DMS79 treated with DMSO at 0.1 percent for 48 hours (cell line): ENCODE measurements at places on chromosomes 3 and 15.

DNA sequence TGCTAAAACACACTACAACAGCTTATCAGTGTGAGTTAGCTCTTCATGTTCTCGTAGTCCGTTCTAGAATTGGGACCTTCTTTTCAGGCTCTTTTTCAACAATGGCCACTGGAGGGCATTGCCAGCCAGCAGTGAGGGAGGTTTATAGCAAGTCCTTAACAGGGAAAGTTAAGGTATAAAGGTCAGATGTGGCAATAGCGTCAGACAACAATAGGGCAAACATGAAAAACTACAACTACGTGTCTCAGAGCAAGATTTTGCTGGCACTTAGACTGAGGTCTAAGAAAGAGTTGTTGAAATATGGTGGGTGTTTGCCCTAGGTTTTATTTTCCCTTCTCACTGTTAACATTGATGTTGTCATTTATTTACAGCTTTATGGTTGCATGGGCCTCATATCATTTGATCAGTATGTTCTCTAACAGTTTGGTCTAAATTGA, 161.4 kb downstream of the GMNC start:
- no peak for DNase-seq

DNA sequence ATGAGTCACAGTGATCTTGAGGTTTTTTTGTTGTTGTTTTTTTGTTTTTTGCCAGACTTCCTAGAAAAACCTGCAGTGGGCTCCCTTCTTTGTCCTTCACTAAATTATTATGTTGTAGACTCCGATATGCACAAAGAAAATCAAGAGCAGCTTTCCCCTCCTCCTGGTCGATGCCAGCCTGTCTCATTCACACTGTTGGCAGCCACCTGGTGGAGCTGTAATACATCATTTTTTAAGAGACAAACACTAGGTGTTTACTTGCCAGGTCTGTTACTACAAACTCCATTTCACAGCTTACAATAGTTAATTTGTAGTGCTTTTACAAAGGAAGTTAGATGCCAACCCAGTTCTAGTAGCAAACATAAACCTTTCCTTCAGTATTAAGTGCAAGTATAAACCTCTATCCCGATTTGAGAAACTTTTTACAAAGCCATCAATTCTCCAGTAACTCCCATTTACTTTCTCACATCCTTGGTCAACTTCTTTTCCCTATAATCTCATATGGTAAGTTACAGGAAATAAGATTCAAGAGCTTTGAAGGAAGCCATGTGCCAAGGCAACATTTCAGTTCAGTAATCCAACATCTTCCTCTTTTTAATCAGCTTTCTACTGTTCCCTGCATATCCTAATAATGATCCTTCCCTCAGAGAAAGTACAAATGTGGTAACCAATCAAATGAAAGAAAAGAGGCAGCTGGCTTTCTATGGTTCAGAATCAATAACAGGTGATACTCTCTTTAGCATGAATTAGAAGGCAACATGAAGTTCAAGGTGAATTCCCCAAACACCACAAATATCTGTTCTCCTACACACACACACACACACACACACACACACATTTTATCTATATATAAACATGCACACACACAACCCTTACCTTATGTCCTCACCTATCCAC, 14.0 kb downstream of the AAGAB start:
- no peak for DNase-seq

GRCh38 chr3:130425484-130425883, 80.0 kb downstream of the COL6A5 start:
- no peak for DNase-seq

- no peak for DNase-seq
Measured at GRCh38 chr3:145953316-145953715, 207.7 kb downstream of the PLOD2 start.

GRCh38 chr3:149623824-149624223, 34.0 kb downstream of the WWTR1 start:
- no peak for DNase-seq

GRCh38 chr3:46318207-46318927, 35.5 kb upstream of the CCR2 start:
- no peak for DNase-seq

- DNase-seq, result no peak
Measured at GRCh38 chr3:153023896-153024295, 138.1 kb upstream of the RAP2B start.

DNA sequence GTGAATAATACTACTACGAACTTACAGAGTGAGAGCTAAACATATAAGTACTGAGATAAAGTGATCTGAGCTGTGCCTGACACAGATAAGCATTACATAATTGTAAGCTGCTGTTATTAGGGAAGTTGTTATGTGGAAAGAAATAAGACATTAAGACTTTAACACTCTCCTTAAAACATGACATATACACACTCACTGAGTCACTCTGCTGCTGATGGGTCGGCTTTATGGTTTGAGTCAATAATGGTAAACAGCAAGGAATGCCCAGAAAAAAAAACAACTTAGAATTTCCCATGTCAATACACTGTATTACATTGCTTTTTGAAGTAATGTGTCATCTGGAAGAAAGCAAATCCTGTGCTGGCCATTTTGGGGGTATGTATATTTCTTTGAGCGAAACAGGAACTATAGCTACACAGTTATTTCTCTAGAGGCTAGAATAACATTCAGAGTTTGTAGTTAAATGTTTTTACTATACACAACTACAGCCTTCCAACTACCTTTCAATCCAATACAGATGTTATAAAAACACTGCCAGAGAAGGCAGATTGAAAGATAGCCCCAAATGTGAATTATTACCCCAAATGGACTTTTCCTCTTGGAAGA, 22.8 kb upstream of the SPRED1 start:
- DNase-seq, result no peak

DNA sequence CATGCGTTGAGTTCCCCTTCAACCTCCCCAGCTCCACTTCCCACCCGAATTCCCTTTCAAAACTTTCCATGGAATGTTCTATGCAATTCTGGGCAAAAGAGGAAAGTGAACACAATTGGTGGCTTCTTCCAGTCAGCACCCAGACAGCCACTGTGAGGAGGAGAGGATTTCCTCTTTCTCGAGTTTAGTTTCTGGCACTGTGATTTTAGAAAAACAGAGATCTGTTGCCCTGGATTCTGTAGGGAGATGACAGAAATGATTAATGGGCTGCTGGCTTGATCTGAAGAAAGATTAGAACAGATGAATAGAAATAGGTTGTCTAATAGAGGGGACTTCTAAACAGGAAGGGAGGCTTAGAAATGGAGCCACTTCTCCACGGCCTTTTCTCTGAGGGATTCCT, 172.0 kb downstream of the MCTP2 start:
- DNase-seq, result no peak

GRCh38 chr3:29331456-29332194, 50.8 kb downstream of the RBMS3 start:
- DNase-seq, result no peak

DNA sequence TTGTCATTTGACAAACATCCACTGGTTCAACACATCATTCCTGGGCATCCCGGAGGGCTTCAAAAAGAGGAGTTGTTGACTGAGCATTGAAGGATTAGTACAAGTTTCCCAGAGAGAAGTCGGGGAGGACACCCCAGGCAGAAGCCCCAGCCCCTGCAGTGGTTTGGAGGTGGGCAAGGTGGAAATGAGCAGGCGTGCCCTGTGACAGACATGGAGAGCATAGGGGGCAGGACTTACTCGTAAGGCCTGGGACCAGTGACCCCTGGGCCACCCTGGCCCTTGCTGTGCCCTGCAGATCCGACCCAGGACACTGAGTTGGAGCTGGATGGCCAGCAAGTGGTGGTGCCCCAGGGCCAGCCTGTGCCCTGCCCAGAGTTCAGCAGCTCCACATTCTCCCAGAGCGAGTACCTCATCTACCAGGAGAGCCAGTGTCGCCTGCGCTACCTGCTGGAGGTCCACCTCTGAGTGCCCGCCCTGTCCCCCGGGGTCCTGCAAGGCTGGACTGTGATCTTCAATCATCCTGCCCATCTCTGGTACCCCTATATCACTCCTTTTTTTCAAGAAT, 5.9 kb downstream of the PARP3 start:
- DNase-seq, result no peak

- DNase-seq, result no peak
Measured at GRCh38 chr3:49673121-49673714, 933 bp upstream of the APEH start.

DNA sequence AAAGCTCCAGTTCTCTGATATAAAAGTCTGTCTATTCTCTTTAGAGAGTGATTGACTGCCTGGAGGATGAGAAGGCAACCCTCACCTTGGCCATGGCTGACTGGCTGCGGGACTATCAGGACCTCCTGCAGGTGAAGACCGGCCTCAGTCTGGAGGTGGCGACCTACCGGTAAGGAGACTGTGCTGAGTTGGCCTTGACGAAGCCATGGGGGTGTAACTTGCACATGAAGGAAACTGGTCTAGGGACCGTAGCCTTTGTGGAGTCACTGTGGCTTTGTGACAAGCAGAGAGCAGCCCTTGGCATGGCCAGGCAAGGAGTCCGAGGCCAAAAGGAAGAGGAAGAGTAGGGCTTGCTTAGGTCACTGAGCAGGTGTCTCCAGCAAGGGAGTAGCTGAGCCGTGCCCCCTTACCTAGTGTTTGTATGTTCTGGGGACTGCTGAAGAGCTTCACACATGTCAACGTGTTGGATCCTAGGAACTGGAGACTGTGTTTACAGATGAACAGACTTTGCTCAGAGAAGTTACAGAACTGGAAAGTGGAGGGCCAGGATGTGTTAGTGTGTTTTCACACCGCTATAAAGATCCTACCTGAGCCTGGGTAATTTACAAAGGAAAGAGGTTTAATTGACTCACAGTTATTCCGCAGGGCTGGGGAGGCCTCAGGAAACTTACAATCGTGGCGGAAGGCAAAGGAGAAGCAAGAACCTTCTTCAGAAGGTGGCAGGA, 8.8 kb downstream of the SYNM start:
- DNase-seq, result no peak

- DNase-seq, result peak; percentile 44
Measured at GRCh38 chr3:188001093-188001492, 152.9 kb upstream of the LPP start.

DNA sequence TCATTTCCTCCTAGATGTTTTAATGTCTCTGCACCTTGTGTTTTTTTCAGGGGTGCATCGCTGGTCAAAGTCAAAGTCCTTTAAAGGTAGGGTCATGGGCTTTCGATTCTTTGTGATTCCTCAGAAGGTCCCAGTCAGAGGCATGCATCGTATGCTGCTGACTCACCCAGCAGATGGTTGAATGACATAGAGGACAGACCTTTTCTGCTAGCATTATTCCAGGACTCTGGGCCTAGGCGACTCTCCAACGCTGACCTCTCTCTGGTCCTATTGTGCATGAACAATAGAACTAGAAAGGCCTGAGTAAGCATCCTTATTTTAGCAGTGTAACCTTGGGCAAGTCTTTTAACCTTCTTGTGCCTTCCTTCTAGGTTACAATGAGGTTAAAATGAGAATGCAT, 75.9 kb downstream of the DGKG start:
- no peak for DNase-seq

DNA sequence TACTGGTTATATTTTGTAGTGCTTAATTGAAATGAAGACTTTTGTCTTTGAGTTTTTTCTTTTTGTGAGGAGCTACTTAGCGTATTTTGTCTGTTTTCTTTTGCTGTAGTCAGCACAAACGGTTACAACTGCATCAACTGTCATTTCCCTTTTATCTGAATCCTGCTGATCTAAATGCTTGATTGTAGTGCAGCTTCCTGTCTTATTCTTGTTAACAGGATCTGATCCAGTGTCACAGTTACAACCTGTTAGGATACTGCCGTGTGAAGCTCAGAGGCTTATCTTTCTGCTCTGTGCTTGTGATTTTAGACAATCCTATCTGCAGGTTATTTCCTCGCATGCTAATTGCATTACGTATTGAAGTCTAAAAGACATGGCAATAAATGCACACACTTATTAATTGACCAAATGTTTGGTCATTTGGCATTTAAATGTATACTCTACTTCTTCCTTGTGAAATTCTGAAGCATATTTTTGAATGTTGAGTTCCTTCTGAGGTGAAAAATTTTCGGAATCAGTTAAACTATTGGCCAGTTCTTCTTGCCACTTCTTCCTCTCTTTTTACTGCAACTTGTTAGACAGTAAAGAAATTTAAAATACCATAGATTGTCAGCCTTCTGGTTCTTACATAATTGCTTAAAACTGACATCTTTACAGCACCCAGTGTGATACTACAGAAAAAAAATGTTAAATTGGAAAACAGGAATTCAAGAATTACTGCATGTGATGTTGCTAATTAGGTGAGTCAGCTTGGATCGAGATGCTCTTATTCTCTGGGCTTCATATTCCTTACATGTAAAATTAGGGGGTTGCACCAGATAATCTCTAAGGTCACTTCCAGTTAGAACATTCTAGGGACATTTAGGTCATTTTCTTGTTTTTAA, 168.2 kb downstream of the MBNL1 start:
- no peak for DNase-seq

- DNase-seq, result no peak
Measured at GRCh38 chr3:53402326-53402725, 55.0 kb upstream of the DCP1A start.

GRCh38 chr3:78143000-78143399, 1103.1 kb downstream of the ROBO2 start:
- no peak for DNase-seq

- peak; percentile 87 for DNase-seq
Measured at GRCh38 chr3:101954936-101955335, 105.6 kb downstream of the NFKBIZ start.

- DNase-seq, result no peak
Measured at GRCh38 chr3:36919439-36920160, 25.3 kb downstream of the TRANK1 start.

DNA sequence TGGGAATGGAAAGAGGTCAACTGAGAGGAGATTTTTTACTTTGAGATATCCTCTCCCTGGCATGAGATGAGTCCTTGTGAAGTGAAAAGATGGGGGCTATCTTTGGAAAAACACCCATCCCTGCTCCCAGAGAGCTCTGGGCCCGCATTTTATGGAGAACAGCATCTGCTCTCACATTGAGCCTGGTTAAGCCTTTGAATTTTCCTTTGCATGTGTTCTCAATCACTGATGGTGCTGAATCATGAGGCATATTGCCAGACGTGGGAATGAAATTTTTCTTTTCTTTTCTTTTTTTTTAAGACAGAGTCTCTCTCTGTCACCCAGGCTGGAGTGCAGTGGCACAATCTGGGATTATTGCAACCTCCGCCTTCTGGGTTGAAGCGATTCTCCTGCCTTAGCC, 24.4 kb downstream of the TMEM45A start:
- no peak for DNase-seq

GRCh38 chr3:133376810-133377209, 23.0 kb upstream of the BFSP2 start:
- DNase-seq, result no peak

DNA sequence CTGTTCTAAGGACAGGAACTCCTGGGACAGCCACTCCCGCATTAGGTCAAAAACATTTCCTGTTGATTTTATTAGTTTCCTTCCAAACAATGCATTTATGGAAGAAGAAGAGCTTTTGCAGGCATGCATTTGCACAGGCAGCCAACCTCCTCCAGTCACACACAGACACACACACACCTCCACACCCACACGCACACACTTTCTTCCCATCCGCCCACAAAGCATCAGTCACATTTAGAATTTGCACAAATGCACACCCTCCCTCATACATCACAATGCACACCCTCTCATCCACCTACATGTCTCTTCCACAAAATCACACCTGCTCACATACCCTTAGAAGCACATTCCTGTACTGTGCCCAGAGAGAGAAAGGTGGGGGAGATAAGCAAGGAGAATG, 4.1 kb upstream of the TYRO3 start:
- no peak for DNase-seq

- DNase-seq, result no peak
Measured at GRCh38 chr15:41651373-41651772, 8.8 kb upstream of the MGA start.

- no peak for DNase-seq
Measured at GRCh38 chr3:24027946-24028345, 82.9 kb downstream of the NR1D2 start.
